ENCODE measurements at places on chromosomes 11 and 22. TPM values are rescaled to one million over a fixed set of nuclear protein-coding genes. Genes with fewer than 3 reads are reported as not detected.

DNA sequence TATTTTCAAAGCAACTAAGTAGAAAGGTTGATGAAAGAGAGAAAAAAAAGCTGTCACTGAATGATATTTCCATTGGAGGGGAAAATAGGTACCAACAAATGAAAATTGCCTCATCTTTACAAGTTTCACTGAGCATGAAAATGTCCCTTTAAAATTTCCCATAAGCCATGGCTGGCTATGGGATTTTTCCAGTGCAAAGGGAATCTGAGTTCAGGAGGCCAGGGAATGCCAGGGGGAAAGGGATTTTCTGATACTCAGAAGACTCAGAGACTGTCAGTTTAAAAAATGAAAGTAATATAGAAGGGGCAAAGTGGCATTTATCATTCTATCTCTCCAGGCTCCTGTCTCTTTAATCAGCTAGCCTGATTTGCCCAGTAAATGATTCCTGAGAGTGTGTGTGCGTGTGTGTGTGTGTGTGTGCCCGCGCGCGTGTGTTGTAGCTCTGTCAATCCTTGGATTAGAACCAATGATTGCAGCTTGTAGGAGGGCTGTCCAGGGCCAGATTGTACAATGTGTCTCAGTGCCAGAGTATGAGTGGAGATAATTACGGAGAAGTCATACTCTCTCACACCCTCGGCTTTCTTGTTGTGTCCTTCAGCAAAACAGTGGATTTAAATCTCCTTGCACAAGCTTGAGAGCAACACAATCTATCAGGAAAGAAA is at the start of gene NTM:
NTM (plus strand) TSS at position 526 of the 662 bp plus-strand sequence.
- DNase-seq, result peak; percentile 80

GRCh38 chr11:11958403-11959231 is 49.8 kb downstream of the DKK3 start:
- no peak for DNase-seq

GRCh38 chr11:128472128-128473089 is 114.9 kb downstream of the ETS1 start:
- no peak for DNase-seq

- DNase-seq, result no peak
Measured at GRCh38 chr22:38335077-38335476, 17.8 kb upstream of the CSNK1E start.

DNA sequence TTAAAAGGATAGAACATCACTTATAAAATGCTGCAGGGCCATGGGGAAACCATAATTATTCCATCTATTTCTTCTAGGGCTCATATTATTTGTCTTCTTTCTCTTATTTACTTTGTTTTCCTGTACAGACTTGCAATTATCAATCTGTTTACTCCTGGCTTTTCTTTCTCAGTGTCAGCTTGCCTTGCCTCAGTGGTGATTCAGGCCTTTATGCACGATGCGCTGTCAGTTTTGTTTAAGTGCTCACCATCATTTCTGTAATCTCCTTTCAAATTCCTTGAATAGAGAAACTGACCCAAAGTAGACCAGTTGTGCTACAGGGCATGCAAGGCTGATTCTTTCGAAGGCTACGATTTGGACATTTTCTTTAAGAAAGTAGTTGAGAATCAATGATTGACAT is 4.7 kb downstream of the PDHX start:
- DNase-seq, result no peak

- no peak for DNase-seq
Measured at GRCh38 chr11:7673724-7674434, 579 bp upstream of the CYB5R2 start.

DNA sequence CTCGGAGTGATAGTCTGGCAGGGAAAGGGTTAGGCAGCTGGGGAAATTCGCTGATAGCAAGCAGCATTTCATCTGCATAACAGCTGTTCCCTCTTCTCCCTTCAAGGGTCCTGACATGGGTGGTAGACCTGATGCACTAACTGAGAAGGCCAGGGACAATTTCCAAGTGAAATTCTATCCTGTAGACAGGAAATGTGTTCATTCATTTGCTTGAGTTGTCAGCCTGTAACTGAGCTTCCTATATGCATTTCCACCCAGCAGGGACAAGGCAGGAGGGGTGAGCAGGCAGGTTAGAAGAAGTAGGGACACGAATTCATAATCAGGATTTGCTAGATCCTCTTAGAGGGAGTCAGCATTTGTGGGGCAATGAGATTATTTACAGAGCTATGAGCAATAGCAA is 154.3 kb upstream of the NCAM1 start:
- DNase-seq, result no peak

- DNase-seq, result peak; percentile 47
Measured at GRCh38 chr22:32684822-32685187, 116.7 kb upstream of the TIMP3 start.

DNA sequence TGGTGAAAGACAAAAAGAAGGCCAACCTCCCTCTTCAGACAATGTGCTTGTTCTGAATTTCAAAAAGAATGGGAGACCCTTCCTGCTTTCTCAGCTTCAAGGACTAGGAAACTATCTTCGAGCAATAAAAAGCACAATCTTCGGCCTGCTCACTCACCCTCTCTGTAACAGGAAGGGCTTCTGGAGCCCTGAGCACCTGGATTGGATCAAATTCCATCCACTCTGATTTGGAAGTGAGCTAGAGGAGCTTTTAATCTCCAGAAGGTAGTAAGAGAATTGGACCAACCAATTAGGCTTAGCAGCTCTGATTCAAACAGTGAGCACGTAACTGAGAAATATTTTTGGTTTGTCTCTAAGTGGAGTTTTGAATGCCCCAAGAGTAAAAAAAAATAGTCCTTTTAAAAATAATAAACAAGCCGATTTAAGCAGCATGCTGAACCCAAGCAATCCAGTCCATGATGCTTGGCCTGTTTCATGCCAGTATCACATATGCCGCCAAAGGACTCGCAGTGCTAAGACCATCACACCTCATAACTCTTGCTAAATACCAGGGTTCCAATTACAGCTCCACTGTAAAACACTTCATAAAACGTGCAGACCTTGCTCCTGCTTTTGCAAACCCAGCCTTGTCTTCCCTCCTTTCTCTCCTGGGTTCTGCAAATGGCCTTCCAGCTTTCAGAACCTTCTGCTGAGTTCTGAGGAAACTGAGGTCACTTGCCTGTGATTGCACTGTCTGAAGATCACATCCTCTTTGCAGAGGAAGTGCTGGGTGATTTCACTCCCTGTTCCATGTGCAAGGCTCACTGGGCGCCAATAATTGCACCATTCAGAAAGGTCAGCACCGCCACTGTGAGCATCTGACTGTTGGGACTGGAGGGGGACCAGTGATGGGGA is 74.4 kb downstream of the SLC1A2 start:
- no peak for DNase-seq

GRCh38 chr22:39496131-39496838 is 5.8 kb upstream of the MIEF1 start:
- peak; percentile 57 for DNase-seq

- DNase-seq, result no peak
Measured at GRCh38 chr22:17957693-17958092, 66.7 kb downstream of the MICAL3 start.

- no peak for DNase-seq
Measured at GRCh38 chr11:122803716-122804115, 34.6 kb upstream of the CRTAM start.

GRCh38 chr11:111911563-111912401 is at the start of gene CRYAB:
TSS of gene CRYAB (minus strand) at chr11:111911770. CDS start at chr11:111911724, 46 bp downstream.
- DNase-seq, result peak; percentile 33

DNA sequence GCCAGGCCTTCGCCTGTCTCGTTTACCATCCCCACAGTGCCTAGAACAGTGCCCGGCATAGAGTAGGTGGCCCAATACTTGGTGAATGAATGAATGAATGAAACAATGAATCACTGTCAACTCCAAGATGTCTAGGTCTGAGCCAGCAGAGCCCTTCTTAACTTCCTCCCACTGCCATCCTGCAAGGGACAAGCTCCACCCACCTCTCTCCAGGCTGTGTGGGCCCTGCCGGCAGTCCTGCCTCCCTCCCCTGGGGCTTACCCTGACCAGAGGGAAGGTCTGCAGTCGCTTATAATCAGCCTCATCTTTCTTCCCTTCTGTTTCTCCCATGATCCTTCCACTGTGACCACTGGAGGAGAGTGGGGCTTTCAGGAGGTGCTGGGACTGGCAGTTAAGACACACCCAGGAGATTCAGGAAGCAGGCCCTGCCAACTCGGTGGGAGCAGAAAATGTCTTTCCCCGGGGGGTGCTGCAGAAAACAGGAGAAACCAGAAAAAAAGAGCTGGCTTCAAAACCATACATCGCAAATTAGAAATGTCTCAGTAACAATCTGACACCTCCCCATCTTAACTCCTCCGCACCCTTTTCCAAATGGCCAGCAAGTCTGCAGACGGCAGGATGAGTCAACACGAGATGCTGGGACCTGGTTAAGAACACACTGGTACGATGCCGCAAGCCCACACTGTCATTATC is 11.4 kb downstream of the DNAL4 start:
- DNase-seq, result peak; percentile 36

DNA sequence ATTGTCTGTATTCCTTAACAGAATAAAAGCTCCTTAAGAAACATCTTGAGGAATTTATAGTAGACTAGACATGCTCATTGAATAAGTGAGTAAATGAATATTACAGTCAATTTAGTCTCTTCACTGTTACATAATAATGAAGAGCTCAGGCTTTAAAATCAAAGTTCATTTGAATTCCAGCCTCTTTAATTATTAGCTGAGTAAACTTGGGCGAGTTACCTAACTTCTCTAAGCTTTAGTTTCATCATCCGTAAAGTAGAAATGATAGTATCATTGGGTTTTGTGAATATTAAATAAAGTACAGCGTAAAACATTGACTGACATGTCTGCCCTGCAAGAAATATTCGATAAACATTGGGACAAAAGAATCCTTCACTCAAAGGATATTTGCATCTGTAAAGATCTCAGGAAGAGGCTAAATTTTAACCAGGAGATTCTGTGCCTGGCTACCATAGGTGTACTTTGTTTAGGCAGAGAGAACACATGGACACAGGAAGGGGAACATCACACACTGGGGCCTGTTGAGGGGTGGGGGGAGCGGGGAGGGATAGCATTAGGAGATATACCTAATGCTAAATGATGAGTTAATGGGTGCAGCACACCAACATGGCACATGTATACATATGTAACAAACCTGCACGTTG is 15.2 kb upstream of the BBOX1 start:
- DNase-seq, result no peak

GRCh38 chr11:132590554-132590953 is 941.7 kb downstream of the OPCML start:
- peak; percentile 81 for DNase-seq

DNA sequence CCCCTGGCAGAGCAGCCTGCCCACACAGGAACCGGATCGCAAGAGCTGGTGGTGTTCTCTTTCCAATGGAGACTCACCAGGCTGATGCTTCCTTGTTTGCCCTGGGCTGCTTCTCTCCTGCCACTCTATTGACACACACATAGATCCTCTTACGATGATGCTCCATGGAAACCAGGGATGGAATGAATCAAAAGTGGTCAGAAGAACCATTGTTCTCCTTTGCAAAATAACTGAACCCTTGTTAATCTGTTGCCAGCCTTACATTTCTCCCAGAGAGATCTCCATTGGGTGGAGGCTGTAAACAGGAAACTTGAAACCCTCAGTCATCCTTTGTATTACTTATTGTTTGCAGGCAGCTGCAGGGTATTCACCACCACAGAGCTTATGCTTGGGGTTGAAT is 24.6 kb upstream of the LDLRAD3 start:
- peak; percentile 37 for DNase-seq

DNA sequence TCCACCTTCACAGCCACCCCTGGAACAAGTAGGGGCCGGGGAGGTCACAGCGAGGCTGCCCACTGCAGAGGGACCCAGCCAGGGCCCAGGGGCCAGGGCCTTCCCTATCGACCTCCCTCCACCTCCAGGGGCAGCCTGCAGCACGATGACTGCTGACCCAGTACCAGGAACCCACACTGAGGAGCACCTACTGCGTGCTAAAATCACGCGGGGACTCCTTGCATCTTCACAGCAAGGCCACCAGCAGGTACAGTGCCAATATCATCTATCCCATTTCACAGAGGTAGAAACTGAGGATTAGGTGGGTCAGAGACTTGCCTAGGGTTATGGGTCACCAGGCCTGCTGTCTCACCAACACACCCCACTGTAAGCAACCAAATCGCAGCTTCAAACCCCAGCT is 14.6 kb downstream of the MACROD1 start:
- no peak for DNase-seq

DNA sequence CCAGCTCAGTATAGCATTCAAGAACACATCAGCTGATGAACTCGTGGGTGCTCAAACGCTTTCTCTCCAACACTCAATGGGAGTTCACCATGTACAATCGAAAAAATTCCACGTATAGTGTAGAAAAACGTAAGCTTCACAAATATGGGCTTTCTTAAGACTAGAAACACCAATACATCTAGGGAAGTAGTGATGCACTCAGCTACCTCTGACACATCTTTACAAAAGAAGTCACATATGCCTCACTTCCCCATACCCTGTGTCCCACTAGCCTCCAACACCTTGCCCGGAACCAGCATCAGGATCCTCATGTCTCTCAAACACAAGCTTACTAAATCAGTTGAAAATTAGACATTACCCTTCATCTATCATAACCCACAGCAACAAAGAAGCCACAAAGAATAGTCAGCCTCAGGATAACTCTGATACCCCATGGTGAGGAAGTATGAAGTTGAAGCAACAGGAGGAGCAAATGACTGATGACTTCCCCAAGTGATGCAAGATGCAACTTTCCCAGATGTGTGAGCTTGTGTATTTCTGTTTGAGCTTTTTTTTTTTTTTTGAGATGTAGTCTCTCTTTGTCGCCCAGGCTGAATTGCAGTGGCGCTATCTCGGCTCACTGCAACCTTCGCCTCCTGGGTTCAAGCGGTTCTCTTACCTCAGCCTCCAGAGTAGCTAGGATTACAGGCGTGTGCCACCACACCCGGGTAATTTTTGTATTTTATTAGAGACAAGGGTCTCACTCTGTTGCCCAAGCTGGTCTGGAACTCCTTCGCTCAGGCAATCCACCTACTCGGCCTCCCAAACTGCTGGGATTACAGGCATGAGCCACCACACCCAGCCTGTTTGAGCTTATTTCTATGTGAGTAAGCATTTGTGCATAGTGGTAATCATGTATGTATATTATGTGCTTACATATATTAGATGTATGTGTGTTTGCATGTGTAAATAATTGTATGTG is 8.5 kb upstream of the DENND5A start:
- no peak for DNase-seq

GRCh38 chr11:36265793-36266628 is 23.2 kb downstream of the COMMD9 start:
- peak; percentile 63 for DNase-seq

- no peak for DNase-seq
Measured at GRCh38 chr22:36587289-36588154, 58.6 kb upstream of the EIF3D start.

- DNase-seq, result peak; percentile 70
Measured at GRCh38 chr22:32469799-32470212, 4.8 kb upstream of the FBXO7 start.

GRCh38 chr22:37454857-37455686 is 27.8 kb upstream of the ELFN2 start:
- peak; percentile 75 for DNase-seq

GRCh38 chr11:10359171-10359570 is 54.3 kb downstream of the ADM start:
- no peak for DNase-seq

GRCh38 chr11:12768726-12769673 is 94.8 kb downstream of the TEAD1 start:
- DNase-seq, result no peak

The LRP5 gene
- total RNA-seq, result 14.1 TPM

The NEFH gene
- total RNA-seq, result not detected

The PIWIL4 gene
- total RNA-seq, result not detected

The ZNF143 gene
- 27.6 TPM for total RNA-seq

The CD3D gene
- total RNA-seq, result not detected

The SCUBE2 gene
- total RNA-seq, result 0.10 TPM

The GRAP2 gene
- total RNA-seq, result not detected

The ACRV1 gene
- not detected for total RNA-seq

The AHNAK gene
- total RNA-seq, result 60.1 TPM

The SCN2B gene
- total RNA-seq, result not detected

The SYT9 gene
- 0.06 TPM for total RNA-seq

The C11orf87 gene
- not detected for total RNA-seq

The FGF19 gene
- total RNA-seq, result not detected

All from H4 (cell line).